Endodermal cell (in vitro differentiated cells): ENCODE measurements at places on chromosomes 5 and 9.

- DNase-seq: peak; percentile 93
Observed at GRCh38 chr9:136694163-136694871, 7.1 kb upstream of the AGPAT2 start.

GRCh38 chr5:165263536-165263935 lies 1758.1 kb downstream of the MAT2B start:
- no peak for DNase-seq

- DNase-seq: no peak
Observed at GRCh38 chr5:113293975-113294310, 140.8 kb downstream of the TSSK1B start.

GRCh38 chr5:994821-995220 lies 13.8 kb upstream of the NKD2 start:
- peak; percentile 54 for DNase-seq

GRCh38 chr5:36897616-36898015 lies 21.0 kb downstream of the NIPBL start:
- no peak for DNase-seq

DNA sequence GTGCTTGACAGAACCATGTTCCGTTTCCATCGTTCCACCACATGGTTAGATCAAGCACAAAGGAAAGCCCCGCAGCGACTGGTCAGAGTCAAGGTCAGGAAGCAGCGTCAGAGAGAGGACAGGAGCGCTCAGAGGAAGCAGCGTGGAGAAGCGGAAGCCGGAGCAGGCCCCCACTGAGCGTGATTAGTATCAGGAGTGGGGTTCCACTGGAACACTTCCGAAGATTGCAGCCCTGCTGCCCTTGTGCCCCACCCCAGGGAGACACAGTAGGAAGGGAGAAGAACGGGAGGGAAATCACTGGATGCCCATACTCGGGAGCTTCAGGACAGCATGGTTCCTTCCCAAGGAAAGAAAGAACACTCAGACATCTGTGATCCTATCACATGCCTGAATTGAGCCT lies 189.0 kb upstream of the PANK3 start:
- DNase-seq: no peak

DNA sequence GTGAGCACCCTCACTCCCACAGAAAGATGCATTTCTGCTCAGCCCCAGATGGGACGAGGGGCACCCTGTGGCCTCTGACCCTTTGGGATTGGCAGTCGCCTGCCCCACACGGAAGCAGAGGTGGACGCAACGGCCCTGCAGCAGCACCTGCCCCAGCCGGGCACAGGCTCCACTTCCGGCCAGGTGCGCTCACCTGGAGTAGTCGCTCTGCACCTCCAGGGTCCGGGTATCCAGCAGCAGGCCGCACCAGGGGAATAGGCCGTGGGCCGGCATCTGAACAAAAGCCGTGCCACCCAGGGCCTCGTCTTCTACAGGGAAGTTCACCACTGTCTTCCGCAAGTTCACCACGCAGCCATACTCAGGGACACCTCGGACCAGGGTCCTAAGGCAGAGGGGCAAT lies 30.7 kb downstream of the TERT start:
- DNase-seq: no peak
